ENCODE measurements at places on chromosomes 3 and 15.

GRCh38 chr15:57510647-57511046, 81.1 kb upstream of the MYZAP start:
- DNase-seq = no peak

GRCh38 chr3:111989061-111989678, 9.6 kb upstream of the TAGLN3 start:
- no peak for DNase-seq

- no peak for DNase-seq
These were observed 19.4 kb upstream of the SKOR1 start for GRCh38 chr15:67805666-67806516.

GRCh38 chr3:124168271-124168670, 176.3 kb upstream of the ROPN1 start:
- DNase-seq = no peak

DNA sequence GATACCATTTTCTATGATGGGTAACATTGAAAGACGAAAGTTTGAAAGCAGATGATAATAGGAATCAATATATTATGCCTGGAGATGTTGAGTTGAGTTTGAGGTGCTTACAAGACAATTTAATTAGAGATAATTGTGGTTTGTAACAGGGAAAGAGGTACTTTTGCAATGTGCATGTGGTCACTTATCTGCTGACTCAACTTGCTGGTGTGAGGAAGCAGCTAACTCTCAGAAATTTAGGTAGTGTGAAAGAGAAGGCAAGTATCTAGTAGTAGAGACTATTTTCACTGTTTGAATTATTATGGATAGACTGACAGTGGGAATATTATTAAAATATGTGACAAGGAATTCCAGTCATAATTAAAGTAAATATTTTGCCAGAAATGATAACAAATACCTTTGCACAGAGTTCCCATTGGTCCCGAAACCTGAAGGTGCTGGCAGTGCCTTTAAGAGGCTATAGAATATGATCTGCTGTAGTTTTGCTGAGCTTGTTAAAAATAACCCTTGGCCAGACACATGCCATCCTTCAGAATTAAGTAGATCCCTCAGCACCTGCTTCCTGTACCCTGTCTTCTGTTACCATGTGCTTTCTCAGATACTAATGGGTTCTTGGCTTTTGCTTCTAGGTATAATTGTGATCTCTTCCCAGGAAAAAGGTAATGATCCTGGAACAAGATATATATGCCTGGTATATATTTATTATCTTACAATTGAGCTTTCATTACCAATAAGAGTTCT, 315.9 kb downstream of the BCHE start:
- DNase-seq = no peak

DNA sequence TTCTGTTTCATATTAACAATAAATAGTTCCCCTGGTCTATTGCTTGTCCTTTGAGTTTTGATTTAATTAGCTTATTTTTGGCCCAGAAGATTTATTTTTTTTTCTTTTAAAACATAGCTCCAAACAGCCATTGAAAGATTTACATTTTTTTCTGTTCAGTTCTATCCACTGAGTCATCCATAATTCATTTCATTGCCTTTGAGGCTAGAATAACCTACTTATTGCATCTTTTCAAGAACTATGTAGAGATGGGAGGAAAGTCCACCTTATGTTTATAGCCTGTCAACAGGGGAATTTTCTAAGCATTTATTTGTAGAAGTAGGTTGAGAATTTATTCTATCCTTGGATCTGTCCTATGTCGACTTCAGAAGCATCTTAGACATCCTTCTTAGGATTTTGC, 53.4 kb upstream of the CHD2 start:
- no peak for DNase-seq

DNA sequence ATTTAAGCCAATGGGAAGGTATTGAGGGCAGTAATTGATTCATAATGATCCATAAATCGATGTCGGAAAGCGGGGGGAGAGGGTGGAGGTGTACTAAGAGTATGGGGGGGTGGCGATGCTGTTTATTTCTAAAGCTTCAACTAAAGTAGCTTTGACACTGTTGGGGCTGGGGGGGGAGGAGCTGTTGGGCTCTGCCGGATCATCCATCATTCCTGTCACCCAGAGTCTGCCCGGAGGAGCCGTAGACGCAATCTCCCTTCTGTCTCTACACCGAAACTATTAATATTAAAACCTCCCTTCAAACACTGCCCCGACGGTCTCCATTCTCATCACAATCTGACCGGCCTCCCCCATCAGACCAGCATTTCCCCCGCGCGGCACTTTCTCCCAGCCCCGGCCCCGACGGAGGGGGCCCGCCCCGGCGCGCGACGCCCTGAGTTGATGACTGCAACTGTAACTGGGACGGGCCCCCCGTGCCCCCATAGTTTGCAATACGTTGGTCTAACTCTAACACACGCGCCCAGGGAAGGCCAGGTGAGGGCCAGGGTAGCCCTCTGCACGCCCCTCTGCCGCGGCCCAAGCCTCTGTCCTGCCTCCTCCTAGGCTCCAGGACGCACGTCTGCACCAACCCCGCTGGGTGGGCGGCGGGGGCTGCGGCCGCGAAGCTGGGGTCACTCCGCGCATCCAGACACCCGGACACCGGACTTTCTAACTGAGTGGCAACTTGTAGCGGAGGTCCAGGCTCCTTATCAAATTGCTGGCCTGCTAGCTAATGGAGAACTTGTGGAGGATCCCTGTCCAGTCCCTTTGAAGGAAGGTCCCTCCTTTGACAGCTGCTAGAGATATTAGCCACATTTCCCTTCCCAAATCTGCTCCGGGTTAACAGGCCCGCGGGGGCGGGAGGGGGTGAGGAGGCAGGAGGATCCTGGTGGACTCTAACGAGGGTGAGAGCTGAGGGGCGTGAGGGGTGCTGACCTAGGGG, 212.0 kb downstream of the MEIS2 start:
- no peak for DNase-seq

- DNase-seq = no peak
These were observed 78.4 kb downstream of the FBXL2 start for GRCh38 chr3:33355611-33356010.

DNA sequence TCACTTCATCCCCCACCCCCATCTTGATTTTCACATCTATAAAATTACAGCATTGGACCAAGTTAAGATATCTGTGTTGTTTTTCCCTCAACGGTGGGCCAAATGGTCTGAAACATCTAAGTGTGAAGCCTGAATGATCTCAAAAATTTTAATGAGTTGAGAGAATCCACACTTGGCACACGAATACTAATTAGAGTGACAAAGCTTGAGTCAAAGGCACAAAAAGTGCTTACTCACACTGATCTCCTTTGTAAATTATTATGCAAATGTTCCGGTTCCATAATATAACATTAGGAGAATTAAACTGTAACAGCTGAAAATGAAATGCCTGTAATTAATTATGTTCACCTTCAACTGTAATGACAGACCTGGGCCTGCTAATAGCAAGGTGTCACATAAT, 33.6 kb downstream of the GPR176 start:
- DNase-seq = no peak

- DNase-seq = no peak
These were observed 32.7 kb downstream of the EFHB start for GRCh38 chr3:19901337-19901736.

GRCh38 chr3:41394896-41395295, 195.6 kb downstream of the CTNNB1 start:
- DNase-seq = no peak

- no peak for DNase-seq
These were observed 28.5 kb upstream of the EIF4A2 start for GRCh38 chr3:186754871-186755270.

DNA sequence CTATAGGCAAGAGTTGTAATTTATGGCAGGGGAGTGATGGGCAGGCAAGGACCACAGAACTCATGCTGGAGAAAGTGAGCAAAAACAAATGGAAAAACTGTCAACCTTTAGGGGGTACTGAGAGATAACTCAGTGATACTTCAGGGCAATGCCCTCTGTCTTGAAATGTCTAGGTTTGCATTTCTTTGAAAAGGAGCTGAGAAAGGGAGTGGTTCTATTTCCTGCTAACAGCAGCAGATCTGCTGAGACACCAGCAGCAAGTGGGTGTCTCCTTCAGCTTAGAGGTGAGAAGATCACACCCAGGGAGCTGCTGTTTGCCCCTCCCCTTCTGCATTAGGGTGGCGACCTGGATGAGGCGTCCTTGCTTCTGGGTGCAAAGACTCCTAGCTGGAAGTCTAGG, 42.3 kb upstream of the XIRP1 start:
- no peak for DNase-seq

GRCh38 chr3:21517184-21517583, 233.8 kb downstream of the ZNF385D start:
- no peak for DNase-seq

- DNase-seq = no peak
These were observed 29.3 kb downstream of the APPL1 start for GRCh38 chr3:57256844-57257243.

DNA sequence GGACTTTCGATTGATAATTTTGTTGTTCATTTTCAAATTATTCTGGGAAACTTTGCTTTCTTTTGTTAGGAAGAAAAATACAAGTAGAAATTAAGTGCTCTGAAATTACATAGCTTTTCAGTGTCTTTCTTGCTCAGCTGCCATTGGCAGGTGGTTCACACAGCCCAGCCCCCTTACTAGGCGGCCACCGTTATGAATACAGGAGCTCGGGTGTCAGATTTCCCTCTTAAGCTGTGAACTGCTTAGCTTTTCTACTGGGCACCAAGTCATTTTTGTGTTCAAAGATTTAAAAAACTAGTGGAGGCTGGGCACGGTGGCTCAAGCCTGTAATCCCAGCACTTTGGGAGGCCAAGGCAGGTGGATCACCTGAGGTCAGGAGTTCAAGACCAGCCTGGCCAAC, 55.2 kb downstream of the HMG20A start:
- no peak for DNase-seq

- no peak for DNase-seq
These were observed 49.5 kb downstream of the TP63 start for GRCh38 chr3:189680723-189681122.

- DNase-seq = no peak
These were observed 401.7 kb downstream of the NLGN1 start for GRCh38 chr3:173799060-173799816.

DNA sequence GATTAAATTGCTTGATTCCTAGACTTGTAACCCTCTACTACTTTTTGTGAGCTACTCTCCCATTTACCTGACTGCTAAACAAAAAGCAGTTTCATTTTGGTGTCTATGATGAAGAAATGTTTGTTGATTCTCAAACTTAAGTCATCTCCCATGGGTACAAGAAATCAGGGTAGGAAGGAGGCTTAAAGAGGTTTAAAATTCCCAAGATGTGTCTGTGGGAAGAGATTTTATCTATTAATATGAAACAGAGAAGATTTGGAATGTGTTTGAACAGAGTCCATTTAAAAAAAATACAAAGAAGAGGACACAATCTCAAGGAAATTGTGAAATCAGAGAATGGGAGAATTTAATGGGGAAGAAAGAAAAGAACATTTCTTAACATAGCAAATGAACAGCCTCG, 14.8 kb downstream of the P3H2 start:
- no peak for DNase-seq

DNA sequence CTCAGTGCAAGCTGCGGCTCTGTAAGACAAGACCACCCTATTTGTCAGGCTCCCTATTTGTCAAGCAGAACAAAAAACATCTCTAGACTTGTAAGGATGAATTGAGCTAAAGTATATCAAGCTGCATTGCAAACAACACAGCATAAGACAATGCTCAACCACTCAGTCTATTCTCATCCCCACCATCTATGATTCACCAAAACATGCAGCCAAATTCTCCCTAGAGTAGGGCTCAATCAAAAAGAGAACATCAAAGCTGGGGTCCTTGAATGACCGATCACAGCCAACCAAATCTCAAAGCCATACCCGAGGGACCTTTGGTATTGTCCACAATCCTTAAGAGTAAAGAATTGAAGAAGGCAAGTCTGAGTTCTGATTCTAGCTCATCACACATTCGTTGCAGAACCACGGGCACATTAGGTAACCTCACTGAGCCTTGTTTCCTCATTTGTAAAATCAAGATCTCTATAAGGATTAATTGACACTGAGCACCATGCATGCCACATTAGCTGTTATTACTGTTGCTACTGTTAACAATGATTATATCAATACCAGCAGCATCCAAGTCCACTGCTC, 31.2 kb downstream of the RFTN1 start:
- no peak for DNase-seq

GRCh38 chr3:141258973-141259372, 27.3 kb downstream of the PXYLP1 start:
- no peak for DNase-seq

- no peak for DNase-seq
These were observed 192.6 kb upstream of the PRICKLE2 start for GRCh38 chr3:64417816-64418215.

GRCh38 chr3:71241246-71241901, 342.2 kb downstream of the FOXP1 start:
- no peak for DNase-seq

DNA sequence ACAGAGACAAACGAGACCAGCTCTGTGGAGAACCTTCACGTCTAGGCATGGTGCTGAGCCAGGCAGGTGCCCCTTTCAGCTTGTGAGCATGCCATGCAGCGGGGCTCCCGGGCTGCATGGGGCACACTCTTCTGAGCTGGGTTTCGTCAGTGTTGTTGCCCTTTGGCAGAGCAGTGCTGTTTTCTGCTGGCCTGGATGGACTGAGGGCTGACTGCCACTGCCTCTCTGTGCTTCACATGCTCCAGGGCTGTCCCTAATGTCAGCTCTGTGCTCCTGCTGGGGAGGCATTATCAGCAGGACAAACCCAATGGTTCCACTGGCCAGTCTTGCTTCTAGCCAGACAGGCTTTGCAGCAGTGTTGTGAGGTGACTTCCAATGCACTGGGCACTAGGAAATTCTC, 9.5 kb downstream of the GASK1A start:
- DNase-seq = no peak

DNA sequence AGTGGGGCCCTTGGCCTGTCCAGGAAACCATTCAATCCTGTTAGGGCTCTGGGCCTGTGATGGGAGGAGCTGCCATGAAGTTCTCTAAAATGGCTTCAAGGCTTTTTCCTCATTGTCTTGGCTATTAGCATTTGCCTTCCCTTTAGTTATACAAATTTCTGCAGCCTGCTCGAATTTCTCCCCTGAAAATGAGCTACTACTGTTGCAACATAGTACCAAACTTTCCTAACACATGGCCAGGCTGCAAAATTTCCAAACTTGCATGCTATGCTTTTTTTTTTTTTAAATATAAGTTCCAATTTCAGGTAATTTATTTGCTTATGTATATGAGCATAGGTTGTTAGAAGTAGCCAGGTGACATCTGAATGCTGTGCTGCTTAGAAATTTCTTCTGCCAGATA, 560.8 kb upstream of the TBL1XR1 start:
- no peak for DNase-seq

DNA sequence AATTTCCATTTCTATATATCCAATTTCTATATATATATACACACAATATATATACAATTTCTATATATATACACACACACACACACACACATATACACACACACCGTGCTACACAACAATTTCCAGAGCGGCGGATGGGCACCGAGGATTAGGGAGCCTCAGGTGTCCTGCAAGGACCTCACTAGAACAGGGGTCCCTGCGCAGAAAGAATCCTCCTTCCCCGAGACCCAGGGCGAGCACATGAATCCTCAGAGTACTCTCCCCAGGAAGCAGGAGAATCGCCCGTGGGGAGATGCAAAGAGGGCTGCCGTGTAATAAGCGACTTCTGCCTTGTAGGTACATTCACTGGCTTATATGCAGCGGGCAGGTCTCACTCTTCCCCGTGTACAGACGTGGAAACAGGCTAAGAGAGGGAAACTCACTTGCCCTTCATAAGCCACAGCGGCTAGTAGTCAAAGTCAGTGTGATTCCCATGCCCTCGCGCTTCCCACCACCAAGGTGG, 467 bp downstream of the PIF1 start:
- DNase-seq = no peak
